LHCN-M2 (cell line): ENCODE measurements at places on chromosomes 3 and 15.

DNA sequence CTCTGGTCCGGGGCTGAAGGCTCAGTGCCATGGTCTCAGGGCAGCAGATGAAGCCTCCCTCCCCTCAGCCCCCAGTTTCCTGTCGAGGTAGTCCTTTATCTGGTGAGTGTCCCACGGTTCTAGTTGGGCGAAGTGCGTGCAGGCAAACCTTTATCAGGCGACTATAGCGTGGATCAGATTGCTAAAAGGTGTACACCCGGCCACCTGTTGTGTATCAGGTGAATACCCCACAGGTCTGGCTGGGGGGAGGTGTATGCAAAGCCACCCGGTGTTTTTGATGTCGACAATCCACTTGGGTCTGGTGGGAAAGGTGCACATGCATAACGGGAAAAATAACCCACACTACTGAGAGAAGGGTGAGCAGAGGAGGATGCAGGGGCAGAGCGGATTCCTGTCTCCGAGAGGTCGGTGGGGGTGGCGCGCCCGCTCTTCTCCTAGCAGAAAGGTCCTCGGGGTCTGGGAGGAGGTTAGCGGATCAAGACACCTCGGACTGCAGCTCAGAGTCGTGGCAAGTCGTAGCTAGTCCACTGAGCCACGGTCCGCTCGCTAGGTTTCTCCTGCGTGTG lies 507 bp downstream of the SLC12A6 start:
- no peak for DNase-seq

- DNase-seq: peak; percentile 96
Measured at GRCh38 chr3:106345353-106346027, 476.7 kb upstream of the CBLB start.

DNA sequence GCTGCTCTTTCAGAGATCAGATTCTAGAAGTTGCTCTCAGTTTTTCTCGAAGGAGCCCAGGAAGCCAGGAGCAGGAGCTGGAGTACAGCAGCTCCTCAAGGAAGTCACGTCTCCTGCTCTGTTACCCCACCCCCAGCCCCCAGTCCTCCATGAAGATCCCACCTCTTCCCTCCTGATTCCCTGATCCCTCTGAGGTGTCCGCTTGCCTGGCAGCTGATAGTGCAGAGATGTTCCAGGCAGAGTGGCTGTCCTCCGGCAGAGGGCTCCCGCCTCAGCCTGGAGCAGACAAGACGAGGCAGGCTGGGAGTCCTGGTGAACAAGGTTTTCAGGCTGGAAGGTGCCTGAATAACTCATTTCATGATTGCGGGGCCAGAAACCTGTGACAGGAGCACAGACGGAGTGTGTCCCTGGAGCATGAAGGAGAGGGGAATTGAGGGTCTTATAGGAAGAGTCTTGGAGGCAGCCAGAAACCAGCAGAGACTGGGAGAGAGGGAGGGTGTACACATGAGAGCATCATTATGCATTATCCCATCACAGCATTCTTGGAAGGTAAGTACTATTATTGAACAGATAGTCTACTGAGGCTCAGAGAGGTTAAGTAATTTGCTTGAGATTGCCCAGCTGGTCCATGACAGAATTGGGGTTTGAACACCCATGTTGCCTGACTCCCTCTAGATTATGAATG lies 1.2 kb downstream of the HRH1 start:
- DNase-seq: peak; percentile 76

GRCh38 chr15:69916169-69916785 lies 181.4 kb downstream of the TLE3 start:
- DNase-seq: no peak

- DNase-seq: peak; percentile 30
Measured at GRCh38 chr3:149247929-149248691, 26.5 kb upstream of the CP start.

DNA sequence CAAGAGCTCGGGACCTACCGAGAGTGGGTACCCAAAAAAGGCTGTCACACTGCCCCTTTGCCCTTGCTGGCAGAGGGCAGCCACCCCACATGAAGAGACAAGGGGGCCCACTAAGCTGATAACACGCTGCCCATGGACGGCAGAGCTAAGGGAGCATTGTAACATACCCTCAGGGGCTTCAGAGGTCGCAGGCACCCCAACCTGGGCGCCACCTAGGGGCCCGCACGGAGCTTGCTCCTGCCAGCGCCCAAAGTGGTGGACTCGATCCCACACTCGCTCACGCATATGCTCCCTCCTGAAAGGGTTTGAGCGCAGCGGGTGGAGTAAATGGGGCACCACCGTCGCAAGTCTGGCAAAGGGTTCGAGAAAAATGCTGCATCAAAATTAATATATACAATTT lies 975.4 kb downstream of the ZPLD1 start:
- DNase-seq: no peak

- no peak for DNase-seq
Measured at GRCh38 chr3:127999509-128000106, 52.6 kb upstream of the SEC61A1 start.

DNA sequence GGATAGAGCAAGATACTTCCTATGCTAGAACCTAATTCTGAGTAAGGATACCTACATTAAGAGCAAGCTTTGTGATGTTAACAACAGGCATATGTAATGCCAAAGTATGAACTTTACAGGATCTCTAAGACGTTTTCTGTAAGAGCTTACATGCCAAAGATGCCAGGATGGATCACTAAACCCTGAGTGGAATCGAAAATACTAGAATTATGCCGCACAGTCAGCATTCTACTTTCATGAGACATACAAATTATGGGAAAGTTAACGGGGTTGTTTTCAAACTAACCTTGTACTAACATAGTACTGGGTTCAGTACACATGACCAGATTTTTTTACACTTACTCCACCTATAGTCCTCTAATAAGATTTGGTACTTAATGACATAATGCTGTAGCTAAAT lies 55.1 kb downstream of the AAGAB start:
- DNase-seq: no peak

GRCh38 chr15:40379374-40379773 lies 3.1 kb upstream of the KNSTRN start:
- DNase-seq: no peak

DNA sequence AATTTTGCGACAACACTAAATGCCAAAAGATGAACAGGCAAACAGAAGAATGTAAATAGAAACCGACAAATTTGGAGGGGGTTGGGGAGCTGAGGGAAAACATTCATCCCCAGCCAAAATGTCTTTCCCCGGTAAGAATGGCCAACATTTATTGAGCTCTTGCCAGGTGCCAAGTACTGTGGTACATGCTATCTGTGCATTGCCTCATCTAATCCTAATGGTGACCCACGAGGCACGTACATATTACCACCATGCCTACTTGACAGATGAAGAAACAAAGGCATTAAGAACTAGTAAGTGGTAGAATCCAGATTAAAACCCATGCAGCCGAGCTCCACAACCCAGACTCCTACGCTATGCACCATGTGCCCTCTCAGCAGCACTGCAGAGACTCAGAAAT lies 205.7 kb downstream of the STT3B start:
- no peak for DNase-seq

GRCh38 chr15:40296561-40297230 lies 11.0 kb downstream of the PLCB2 start:
- DNase-seq: no peak

DNA sequence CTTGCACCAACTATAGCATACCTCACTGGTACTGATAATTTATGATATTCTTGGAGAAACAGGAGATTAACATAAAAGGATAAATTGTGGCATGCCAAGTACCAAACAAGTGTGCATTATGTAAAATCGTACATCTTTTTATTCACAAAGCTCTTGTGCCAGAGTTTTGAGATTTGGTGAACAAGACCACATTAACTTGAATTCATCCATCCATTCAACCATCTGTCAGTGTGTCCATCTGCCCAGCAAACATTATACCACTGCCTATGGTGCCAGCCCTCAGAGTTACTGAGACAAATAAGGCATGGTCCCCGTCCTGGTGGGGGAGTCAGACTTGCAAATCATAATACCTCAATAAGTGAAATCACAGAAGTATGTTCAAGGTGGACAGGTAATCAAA lies 17.0 kb upstream of the NEO1 start:
- no peak for DNase-seq

GRCh38 chr3:79326642-79327041 lies 441.2 kb downstream of the ROBO1 start:
- no peak for DNase-seq

DNA sequence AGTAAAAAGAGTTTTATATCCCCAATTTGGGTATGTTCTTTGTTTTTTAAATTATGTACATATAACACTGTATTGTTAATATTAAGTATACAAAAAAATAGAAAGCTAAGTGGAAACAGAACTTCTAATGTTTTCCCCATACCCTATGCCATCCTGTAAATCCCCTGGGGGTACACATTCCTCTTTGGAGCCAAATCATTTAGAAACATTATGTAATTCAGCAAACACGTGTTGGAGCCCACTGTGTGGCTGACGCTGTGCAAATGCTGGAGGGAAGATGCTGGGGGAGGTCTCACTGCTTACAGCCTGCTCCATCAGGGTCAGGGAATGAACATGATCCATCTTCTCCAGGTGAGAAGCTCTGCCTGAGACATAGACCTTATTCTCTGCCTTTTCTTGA lies 52.8 kb downstream of the CRTC3 start:
- DNase-seq: no peak

DNA sequence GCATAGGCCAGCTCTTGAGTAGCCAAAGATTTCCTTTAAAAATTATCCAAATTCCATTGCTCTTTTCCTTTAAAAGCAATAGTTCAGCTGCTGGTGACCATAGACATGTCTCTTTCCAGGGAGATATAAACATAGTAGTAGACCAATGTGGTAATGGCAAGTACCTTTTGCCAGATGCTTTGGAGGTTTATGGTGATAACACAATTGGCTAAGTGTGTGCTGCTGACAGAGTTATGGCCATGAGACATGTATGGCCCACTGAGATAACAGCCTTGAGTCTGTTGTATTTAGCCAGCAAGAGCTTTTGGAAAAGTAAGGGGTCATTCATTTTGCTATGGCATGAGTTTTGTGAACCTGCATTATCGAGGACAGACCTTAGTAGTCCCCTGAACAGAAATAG lies 1146.8 kb downstream of the TUSC7 start:
- DNase-seq: no peak

GRCh38 chr3:114697401-114697800 lies 403.6 kb downstream of the TIGIT start:
- no peak for DNase-seq

GRCh38 chr3:71254281-71255057 lies 329.1 kb downstream of the FOXP1 start:
- no peak for DNase-seq

DNA sequence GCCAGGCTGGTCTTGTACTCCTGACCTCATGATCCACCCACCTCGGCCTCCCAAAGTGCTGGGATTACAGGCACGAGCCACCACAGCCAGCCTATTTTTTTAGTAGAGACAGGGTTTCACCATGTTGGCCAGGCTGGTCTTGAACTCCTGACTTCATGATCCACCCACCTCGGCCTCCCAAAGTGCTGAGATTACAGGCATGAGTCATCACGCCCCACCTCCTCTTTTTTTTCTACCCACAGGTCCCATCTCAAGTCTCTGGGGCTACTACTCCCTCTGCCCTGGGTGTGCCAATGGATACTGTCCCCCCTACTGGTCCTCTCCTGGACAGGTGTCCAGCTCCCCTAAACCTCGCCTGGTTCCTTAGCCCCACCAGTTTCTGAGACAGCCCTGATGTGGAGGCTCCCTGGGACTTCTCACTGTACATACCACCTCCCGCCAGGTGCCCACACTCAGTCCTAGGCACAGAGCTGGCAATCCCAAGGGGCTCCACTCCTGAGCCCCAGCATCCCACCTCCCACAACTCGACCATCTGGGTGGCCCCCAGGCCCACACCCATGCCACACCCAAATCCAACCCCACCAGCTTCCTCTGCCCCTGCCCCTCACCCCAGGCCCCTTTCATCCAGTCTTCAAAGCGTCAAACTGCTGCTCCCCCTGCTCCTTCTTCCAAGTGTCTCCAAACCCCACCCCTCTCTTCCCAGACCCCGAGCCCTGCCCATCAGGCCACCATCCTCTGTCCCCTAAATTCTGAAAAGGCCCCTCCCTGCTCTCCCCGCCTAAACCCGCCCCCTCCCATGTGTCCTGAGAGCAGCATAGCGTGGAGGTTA lies 13.1 kb upstream of the CYP11A1 start:
- no peak for DNase-seq

DNA sequence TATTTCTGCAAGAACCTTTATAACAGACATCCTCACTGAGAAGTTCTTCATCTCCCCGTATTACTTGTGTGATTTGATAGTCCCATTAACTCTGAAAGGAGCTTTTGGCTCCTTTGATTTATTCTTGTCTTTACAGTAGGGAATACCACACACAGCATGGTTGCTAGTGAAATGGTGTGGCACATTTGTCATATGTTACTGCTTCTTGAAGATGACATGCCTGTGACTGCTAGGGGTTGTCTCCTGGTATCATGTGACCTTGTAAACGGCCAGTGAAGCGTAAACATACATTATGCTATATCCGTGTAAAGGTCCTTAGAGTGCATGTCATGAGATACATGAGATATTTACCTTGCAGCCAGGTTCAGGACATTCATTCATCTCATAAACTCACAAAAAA lies 197.9 kb downstream of the RYR3 start:
- DNase-seq: no peak

DNA sequence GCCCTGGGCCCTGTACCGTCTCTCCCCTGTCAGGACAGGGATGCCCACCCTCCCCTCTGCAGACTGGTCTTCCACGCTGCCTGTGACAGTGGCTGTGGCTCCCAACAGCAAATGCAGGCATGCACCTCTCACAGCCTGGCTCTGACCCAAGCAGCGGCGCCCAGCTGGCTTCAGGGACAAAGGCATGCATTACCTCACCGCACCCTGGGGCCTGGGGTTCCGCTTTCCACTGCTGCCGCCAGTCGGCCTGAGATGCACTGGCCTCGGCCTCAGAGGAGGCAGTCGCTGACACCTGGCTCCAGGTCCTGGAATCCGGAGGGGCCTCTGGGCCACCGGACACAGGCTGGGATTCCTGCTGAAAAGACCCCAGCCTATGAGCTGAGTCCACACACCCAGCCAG lies 70.3 kb downstream of the SCN5A start:
- no peak for DNase-seq

- no peak for DNase-seq
Measured at GRCh38 chr15:29921130-29921601, 98.9 kb upstream of the TJP1 start.

- no peak for DNase-seq
Measured at GRCh38 chr3:183824761-183825455, 469 bp downstream of the MAP6D1 start.

DNA sequence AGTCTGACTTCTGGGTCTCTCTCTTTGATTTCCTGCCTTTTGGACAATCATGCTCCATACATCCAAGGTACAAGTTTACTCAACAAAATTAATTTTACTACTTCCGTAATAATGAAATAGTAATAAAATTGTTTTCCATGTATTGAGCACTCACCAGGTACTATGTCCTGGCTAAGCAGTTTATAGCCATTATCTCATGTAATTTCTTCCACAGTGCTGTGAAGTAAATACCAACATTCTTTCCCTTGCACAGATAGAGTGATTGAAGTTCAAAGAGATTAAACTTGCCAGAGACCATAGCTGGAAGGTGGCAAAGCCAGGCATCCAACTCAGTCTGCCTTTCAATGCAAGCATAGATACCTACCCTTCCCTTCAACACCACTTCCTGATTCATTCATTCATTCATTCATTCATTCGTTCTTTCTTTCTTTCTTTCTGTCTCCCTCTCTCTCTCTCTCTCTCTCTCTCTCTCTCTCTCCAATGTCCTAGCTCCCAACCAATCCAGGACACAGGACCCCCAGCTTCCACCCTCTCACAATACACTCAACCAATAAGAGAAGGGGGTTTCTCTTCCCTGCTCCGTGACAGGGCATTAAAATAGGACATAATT lies 12.4 kb downstream of the THRB start:
- no peak for DNase-seq
